ENCODE measurements at places on chromosomes 1 and 21.

DNA sequence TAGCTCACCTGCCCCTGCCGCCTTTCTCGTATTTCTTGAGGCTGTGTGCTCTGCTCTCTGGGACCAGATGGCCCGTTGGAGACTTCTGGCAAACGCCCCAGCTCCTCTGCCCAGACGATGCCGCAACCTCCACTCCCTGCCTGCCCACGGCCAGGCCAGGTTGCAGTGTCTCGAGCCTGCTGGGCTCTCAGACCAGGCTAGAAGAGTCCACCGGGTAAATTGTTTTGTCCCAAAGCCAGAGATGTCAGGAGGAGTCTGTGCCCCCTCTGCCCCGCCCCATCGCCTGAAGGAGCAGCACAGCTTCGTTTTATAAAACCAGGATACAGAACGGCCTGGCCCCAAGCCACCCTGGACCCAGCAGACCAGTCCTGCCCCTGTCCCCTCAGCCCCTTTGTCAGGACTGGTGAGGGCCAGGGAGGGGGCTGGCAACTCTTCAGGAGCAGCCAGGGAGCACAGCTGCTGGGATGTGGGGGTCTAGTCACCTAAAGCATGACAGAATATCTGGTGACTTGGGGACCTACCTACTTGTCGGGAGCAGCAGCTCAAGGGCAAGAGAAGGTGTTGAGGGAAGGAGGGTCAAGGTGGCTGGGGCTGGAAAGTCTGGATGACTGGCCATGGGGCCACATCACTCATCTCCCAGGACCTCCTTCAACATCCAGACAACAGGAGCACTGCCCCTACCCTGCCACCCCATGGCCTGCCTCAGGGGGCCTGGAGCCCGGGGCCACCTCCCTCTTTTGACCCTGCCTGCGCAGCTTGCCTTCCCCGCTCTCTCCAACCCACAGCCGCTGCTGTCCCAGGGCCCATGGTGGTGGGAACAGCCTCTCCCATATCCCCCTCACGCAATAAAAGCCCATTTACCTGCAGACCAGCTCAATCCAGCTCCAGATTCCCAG is 33.9 kb upstream of the LBR start:
- DNase-seq: no peak

GRCh38 chr21:37561506-37561905 is 194.9 kb downstream of the DYRK1A start:
- DNase-seq: no peak

GRCh38 chr1:228032041-228032440 is 25.2 kb downstream of the WNT3A start:
- DNase-seq: no peak

DNA sequence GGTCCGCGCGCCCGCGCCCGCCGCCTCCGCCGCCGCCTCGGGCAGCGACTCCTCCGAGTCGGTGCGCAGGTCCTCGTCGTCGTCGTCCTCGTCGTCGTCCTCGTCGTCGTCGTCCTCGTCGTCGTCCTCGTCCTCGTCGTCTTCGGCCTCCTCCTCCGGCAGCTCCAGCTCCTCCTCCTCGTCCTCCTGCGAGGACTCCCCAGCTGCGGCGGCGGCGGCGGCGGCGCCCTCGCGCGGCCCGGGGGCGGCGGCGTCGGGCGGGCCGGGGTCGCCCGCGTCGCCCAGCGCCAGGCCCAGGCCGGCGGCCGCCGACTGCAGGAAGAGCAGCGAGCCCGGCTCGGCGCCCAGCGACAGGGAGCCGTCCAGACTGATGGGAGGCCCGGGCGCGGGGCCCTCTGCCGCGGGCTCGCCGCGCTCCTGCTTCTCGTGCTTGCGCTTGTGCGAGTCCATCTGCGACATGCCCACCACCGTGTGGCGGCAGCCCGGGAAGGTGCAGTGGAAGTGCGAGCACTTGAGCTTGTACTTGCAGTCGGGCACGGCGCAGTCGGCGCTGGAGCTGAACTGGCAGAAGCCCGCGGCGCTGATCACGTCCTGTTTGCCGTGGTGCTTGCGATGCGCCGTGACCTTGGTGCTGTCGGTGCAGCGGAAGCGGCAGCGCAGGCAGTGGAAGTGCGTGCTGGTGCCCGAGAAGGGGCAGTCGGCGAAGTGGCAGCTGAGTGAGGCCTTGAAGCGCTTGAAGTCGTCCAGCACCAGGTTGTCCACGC is 157.3 kb downstream of the CASZ1 start:
- no peak for DNase-seq

GRCh38 chr1:86082183-86082582 is 74.4 kb downstream of the COL24A1 start:
- DNase-seq: no peak

DNA sequence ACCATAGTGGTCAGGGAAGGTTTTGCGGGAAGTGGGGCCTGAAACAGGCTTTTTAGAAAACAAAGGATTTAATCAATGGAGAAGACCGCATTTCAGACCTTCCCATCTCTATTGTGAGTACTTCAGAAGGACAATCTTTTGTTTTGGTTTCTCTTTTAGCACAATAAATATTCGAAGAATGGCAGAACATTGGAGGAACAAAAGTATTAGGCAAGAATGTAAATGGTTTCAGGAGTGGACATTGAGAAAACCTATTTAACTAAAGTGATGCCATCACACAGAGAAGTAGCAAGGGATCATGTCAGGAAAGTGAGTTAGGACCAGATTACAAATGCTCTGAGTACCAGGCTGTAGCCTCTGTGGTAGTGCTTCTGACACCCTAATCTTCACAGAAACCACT is 26.8 kb upstream of the UBE2U start:
- DNase-seq: no peak

DNA sequence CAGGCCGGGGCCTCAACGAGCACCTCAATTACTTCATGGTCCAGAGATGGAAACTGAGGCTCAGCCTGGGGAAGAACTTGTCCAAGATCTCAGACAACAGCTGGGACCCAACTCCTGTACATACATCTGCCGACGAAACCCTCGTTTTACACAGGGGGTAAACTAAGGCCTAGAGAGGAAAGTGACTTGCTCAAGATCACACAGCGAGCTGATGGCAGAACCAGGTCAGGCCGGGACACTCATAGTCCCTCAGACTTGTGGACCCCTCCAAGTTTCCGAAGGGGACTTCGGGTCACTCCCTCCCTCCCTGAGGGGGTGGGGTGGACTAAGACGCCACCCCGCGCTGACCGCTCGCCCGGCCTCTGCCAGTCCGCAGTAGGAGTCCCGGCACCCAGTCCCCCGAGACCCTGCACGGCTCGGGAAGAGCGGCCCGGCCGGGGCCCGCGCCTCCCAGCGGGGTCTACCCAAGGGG is 430 bp downstream of the WASF2 start:
- no peak for DNase-seq

DNA sequence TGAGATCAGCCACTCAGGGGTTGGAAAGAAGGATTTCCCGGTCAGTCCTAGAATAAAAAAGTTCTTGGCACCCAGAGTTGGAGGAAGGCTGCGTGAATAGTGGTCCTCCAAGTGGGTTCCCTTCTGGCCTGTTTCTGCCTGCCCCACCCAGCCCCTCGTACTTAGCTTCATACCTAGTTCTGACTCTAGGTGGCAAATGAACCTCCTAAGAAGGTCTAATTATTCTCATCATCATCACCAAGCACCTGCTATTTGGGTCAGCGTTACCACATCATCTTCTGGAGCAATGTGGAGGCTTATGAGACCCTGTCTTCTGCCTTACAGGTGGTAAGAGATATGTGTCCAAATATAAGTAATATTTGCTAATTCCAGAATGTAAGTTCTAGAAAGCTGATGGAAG is 35.9 kb upstream of the NFASC start:
- no peak for DNase-seq

GRCh38 chr1:186633116-186633515 is 47.1 kb downstream of the PTGS2 start:
- no peak for DNase-seq

GRCh38 chr1:30538993-30539867 is 184.2 kb downstream of the MATN1 start:
- no peak for DNase-seq

GRCh38 chr21:32529679-32530078 is 55.6 kb downstream of the TCP10L start:
- DNase-seq: no peak

- DNase-seq: peak; percentile 37
These were observed 183.3 kb upstream of the TMEM51 start for GRCh38 chr1:14970115-14970798.

DNA sequence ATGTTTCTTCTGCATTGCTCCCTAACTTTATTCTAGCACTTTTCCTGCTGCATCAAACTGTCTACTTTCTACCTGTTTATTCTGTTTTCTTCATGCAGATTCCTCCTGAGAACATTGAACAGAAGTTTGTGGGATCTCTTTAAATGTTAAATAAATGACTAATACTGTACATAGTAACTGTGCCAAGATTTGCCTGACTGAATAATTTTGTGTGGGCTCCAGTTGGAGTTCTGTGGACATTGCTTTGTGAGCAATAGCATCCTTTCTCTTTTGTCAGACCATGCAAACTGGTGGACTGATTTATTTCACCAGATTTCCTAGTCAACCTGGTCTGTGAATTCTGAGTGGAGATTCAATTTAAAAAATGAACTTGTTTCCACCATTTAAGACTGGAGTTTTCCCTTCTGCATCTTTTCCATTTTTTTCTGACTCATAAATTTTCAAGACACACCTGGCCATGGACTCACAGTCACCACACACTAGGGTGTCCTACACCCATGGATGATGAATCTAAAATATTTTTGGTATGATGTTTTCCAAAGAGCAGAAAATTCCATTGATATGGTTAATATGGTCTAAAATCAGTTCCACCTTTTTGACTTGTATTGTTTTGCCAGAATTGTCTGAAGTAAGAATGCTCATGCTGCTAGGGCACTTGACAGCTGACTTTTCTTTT is 140.7 kb upstream of the SPAG17 start:
- DNase-seq: no peak

- DNase-seq: no peak
These were observed 519.7 kb upstream of the PRMT6 start for GRCh38 chr1:106536741-106537140.

DNA sequence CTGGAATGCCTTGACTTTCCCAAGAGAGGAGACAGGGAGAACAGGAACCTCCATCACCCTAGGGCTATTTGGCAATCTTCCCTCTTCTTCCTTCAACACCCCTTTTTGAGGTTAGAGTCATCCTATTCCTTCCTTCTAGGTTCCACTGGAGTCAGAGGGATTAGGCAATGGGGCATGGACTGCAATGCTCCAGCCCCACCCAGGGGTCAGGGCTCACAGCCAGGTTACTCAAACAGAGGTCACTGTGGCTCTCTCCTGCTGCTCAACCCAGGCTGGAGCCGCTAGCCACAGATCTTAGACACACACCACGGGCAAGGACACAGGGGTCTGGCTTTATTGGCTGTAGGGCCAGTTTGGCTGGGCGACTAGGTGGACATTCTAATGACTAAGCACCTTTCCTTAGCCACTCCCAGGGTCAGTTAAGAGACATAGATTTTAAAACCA is 145.5 kb upstream of the NRIP1 start:
- no peak for DNase-seq

GRCh38 chr1:1540090-1540817 is at the start of gene TMEM240:
TSS of gene TMEM240 (minus strand) at chr1:1540624. CDS start at chr1:1540346, 278 bp downstream.
- DNase-seq: peak; percentile 49

DNA sequence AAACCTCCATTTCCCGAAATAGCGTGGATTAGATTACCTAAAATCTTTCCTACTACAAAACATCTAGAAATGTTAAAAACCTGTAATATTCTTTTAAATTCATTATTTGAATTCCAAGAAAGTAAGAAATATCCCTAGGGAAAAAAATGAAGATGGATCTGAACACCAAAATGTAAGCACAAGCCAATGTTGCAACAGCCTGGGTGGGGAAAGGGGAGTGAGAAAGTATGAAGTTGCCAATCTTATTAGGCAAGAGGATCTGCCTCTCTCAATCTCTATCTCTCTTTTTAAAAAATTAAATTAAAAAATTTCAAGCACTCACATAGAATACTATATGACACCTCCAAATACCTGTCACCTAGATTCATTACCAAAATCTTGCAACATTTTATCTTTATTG is 74.9 kb upstream of the IRF2BP2 start:
- DNase-seq: no peak

- no peak for DNase-seq
These were observed 60.4 kb downstream of the CAPN2 start for GRCh38 chr1:223772771-223773160.

DNA sequence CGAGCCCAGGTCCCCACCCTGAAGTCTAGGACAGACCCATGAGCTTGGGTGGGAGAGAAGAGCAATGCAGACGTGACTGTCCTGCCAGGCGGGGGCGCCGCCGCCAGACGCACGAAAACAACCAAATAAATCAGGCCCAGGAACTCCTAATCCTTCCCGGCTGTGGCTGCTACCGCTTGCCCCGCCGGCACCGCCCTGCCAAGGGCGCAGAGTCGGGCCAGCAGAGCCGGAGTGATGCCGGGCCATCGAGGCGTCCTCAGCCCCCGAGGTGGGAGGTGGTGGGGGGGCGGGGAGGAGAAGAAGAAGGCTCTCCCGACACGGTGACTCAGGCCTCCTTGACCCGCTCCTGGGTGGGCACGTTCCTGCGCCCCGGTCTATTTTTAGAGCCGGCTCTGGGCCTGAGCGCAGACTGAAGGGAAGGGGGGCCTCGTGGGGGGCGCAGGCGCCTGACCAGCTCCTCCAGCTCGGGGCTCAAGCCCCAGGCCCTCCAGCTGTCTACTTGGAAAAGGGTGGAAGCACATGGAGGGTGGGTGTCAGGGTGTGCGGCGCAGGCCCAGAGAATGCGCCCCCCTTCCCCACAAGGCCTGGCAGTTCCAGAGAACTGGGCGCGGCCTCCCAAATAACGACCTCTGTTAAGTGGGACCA is 10.7 kb upstream of the COL16A1 start:
- DNase-seq: no peak

GRCh38 chr1:94113589-94114226 is 7.2 kb downstream of the ABCA4 start:
- no peak for DNase-seq

- DNase-seq: no peak
These were observed 19.3 kb downstream of the PHGDH start for GRCh38 chr1:119731060-119731459.

- no peak for DNase-seq
These were observed 22.7 kb downstream of the MATN1 start for GRCh38 chr1:30700528-30701257.

DNA sequence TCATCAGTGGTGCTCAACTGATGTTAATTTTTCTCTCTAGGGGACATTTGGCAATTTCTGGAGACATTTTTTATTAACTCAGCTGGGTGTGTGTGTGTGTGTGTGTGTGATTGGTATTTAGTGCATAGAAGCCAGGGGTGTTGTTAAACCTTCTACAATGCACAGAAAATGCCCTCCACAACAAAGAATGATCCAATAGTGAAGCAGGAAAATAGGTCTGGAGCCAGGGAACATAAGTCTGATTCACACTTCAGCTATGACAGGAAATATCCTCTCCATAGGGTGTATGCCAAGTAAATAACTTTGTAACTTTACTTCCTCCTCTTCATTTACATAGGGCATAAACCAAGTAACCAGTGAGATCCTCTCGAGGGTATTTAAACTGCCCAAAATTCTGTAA is 25.1 kb upstream of the TMEM61 start:
- DNase-seq: no peak

GRCh38 chr1:115658646-115659045 is 16.9 kb downstream of the VANGL1 start:
- DNase-seq: no peak

- DNase-seq: no peak
These were observed 9.9 kb downstream of the ATP1A1 start for GRCh38 chr1:116382857-116383483.

- DNase-seq: no peak
These were observed 1.7 kb downstream of the CEP170 start for GRCh38 chr1:243253211-243253925.

GRCh38 chr1:50436489-50436888 is 13.2 kb upstream of the DMRTA2 start:
- no peak for DNase-seq

GRCh38 chr1:41783189-41783639 is 135.5 kb downstream of the HIVEP3 start:
- no peak for DNase-seq
